CD4-positive, alpha-beta T cell treated with Interleukin-15 for 4 hours (primary cell): ENCODE measurements at places on chromosomes 7 and 10.

GRCh38 chr10:104232613-104233102 lies 494 bp upstream of the CFAP43 start:
- no peak for DNase-seq

DNA sequence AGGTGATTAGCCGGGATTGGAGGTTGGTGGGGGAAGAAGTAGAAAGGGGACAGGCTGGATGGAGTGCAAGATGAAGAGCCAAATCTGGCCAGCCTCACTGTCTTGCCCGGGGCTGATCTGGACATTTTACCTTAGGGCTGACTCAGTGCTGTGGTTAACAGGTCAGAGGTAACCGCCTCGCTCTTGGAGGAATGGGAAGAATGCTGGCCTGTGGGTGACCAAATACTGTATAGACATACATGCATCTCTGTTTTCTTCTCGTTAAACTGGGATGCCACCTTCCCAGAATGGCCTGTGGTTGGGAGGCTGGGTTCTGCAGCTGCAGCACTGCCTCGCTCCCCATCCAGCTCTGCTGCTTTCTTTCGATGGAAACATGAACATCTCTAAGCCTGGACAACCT lies 120.0 kb downstream of the SEC23IP start:
- DNase-seq, result no peak

- DNase-seq, result no peak
These were observed 1.7 kb downstream of the ZNF511 start for GRCh38 chr10:133310399-133310755.

DNA sequence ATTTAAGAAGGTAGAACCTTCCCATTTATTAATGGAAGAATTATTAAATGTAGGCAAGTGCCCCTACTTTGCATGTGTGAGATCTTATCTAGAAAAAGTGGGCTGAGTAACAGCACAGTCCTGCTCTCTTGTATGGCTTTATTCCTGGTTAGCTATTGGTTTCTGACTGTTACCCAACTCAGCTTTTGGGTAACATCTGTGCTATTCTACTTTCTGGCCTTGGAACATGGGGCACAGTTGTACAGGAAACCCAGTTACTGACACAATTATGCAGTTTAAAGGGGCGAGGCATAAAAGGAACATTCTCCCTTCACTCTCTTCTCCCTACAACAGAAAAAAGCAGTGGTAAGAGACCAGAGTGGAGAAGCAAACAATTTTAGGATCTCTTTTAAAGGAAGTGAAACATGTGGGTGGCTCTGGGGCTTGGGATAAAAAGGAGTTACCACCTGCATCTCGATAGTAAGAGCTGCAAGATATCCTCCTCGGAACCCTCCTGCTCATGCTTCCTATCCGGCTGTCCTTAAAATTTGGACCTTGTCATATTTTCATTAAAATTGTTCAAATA lies 16.0 kb downstream of the NUDT5 start:
- DNase-seq, result no peak

GRCh38 chr7:26441611-26442277 lies 150.1 kb downstream of the SNX10 start:
- DNase-seq, result no peak

GRCh38 chr7:137682596-137682995 lies 164.2 kb downstream of the DGKI start:
- no peak for DNase-seq

DNA sequence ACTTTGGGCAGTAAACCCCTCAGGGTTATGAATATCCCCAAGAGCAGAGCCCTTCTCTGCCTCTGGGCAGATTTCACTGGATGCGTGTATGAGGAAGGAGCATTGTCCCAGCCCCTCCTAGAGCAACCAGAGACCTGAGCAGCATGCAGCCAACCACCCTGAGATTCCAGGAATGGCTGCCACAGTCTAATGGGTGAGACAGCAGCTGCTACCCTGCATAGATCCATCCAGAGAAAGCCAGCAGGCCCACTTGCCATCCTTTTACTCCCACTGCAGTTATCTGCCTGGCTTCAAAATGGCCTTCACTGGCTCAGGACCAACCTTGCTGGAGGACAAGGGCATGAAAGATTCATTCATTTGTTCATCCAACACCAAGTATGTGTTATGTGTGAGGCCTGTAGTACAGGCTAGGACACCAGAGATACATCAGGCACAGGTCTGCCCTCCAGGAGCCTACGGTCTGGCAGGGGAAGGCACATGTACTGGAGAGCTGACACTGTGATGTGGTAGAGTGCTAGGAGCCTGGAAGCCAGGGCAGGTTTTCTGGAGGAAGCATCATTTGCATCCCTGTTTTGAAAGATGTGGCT lies 26.2 kb upstream of the C10orf105 start:
- no peak for DNase-seq

DNA sequence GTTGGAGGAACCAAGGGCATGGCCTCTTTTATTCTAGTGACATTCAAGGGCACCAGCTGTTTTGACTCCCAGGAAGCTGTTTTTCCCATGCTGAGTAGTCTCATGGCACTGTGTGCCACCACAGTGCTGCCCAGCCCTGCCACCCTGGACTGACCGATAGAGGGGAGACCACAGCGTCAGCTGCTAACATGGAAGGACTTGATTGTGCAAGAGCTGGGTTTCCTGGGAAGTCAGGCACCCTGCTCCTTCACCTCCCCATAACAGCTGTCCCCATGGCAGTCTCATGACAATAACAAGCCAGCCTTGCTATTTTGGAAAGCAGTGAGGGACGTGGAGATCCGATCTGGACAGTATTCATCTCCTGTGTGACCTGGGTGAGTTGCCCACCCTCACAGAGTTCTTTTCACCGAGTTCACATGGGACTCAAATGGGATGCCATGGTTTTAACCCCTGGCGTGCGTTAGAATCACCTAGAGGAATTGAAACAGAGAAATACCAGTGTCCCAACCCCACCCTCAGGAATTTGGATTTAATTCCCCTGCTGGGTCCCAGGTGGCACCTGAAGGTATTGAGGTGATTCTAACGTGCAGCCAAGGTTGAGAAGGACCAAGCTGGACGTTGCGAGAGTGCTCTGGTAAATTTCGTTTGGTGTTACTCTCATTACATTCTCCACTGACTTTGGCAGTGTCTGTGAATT lies 174.8 kb downstream of the CELF2 start:
- DNase-seq, result no peak

GRCh38 chr10:90192825-90193224 lies 491.4 kb downstream of the KIF20B start:
- DNase-seq, result no peak

GRCh38 chr7:148914208-148914777 lies 30.2 kb upstream of the EZH2 start:
- DNase-seq, result peak; percentile 30

DNA sequence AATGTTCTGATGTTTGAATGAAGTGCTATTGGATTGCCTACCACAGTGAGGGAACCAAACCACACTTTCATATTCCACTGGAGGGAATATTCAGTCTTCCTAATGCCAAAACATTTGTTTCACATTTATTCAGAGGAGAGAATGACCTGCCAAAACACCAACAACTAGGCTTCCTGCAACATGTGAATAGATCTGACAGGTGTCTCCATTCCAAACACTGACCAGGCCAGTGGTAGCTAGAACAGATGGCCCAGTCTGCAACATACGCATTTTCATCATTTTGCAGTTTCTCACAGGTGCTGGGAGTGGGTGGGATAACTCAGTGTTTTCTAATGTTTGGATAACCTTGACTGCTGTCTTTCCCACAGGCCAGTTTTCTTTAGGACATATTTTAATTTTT lies 110.0 kb downstream of the RELN start:
- DNase-seq, result no peak

GRCh38 chr10:116085323-116085722 lies 187.7 kb downstream of the GFRA1 start:
- DNase-seq, result no peak

GRCh38 chr10:34254596-34254995 lies 560.5 kb downstream of the PARD3 start:
- DNase-seq, result no peak

GRCh38 chr10:27496137-27496536 lies 8.0 kb upstream of the RAB18 start:
- DNase-seq, result no peak

GRCh38 chr10:23046027-23046426 lies 49.4 kb upstream of the MSRB2 start:
- no peak for DNase-seq

DNA sequence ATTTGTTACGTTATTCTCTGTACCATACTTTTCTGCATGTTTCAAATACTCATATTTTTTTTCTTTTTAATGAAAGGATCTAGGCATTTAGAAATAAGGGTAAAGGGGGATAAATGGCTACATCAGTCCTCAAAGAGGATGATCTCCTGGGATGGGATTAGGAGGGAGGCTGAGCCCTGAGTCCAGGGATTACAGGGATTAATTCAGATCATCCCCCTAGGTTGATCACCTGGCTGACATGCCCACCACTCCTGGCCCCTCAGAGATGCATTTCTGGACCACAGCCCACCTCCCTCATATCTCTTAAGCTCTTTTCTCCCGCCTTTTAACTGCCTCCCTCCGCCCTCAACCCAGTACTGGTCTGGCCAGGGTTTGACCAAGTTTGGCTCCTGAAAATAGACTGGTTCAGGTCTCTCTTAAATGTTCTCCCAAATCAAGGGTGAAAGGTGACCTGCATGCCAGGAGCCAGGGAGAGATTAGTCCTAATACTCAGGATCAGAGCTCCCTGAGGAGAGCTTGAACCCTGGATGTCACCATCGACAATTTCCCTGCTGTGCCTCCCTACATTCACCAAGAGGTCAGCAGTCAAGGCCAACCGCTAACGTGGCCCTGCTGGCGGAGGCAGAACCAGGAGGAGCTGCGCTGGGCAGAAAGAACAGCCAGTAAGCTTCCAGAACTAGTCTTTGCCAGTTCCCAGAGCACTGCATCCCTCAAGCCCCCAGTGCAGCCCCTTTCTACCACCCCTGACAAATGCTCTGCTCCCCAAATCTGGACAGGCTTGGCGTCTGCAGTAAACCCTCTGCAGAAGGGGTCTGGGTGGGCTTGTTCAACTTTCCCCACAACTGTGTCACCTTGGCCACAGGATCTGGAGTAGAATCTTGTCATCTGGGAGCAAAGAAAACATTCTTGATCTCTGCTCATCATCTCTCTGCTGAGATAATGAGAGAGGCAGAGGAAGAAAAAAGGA lies 3.0 kb upstream of the CCDC136 start:
- DNase-seq, result no peak

DNA sequence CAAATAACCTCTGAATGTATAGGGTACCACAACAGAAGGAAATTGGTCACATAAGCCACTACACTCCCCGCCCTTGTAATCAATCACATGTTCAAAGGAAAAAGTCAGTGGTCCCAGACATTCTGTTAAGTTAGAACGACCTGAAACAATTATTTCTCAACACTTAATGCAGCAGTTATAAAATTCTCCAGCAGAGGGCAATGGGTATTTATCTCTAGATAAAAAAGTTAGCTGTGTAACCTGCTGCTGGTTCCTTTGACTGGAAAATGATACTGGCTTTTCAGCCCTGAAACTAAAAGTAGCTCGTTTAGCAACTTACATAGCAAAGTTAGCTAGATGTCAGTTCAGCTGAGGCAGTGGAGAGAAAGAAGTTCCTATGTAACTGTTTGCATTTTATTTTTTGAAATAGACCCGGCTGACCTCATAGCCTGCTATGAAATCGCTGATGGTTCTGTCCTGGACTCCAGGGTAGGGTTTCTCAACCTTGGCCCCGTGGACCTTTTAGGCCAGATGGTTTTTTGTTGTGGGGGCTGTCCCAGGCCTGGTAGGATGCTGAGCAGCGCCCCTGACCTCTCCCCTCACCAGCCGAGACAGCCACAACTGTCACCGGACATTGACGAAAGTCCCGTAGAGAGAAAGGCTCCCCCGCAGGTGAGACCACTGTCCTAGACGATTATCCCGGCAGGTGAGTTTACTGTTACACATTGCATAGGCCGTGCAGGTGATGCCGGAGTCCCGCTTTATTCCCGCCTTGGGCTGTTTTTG lies 40.2 kb upstream of the PROSER2 start:
- peak; percentile 26 for DNase-seq

DNA sequence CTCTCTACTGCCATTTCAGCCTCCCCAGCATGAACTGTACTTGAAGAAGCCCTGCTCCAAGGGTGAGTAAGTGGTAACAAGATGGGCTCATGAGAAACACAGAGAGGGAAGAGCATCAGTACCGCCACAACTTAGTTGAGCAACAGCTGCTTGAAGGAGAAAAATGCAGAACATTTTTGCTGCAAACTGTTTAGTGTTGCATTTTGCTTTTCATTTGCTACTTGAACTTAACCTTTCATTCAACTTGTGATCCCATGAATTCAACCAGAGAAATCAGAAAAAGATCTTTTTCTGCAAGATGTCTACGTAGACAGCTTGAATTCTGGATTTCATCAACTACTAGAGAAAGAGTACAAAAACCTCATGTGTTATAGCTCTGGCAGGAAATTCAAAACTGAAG lies 40.7 kb downstream of the ANK3 start:
- no peak for DNase-seq

- DNase-seq, result peak; percentile 78
These were observed 26.7 kb downstream of the MICALL2 start for GRCh38 chr7:1432411-1433082.

- DNase-seq, result no peak
These were observed 578.3 kb downstream of the ETV1 start for GRCh38 chr7:13411151-13411550.

- DNase-seq, result no peak
These were observed 171.5 kb downstream of the SH3PXD2A start for GRCh38 chr10:103683851-103684250.

GRCh38 chr7:37007268-37007667 lies 283.0 kb upstream of the AOAH start:
- no peak for DNase-seq

- no peak for DNase-seq
These were observed 3.5 kb downstream of the LOXL4 start for GRCh38 chr10:98264378-98265065.

- no peak for DNase-seq
These were observed 673 bp downstream of the NDUFB8 start for GRCh38 chr10:100528921-100529474.

DNA sequence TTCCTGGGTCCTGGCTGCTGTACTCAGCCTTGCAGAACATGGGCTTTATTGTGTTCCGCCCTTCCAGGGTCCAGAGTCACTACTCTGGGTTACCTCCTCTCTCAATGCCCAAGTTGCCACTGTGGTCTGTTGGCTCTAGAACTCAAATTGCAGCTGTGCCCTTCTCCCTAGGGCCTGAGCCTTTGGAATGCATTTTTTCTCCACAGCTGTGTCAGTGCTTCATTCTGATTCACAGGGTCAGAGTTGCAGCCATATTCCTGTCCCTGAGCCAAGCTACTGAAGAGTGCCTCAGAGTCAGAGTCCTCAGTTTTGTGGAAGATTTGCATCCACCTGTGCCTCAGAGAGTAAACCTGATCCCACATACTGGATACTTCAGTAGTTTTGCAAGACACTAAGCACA lies 167.5 kb downstream of the ITGB1 start:
- no peak for DNase-seq

- no peak for DNase-seq
These were observed 88.3 kb downstream of the ZNF365 start for GRCh38 chr10:62462461-62462860.

DNA sequence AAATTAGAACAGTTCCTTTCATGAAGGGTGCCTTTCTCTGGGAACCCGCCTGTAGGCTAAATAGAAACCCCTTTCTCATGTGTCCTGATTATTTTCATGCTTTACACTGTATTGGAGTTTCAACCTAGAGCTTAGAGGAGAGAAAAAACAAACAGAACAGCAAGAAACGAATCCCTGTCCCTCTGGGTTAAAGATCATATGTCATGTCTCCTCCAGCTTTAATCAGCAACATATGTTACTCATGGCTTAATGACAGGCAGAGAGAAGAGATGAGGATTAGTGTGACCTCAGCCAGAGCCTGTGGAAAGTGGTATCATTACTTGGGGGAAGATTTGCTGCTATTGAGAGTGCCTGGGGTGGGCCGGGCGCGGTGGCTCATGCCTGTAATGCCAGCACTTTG lies 32.1 kb downstream of the CRCP start:
- no peak for DNase-seq
